ENCODE measurements at places on chromosomes 1 and 21.

DNA sequence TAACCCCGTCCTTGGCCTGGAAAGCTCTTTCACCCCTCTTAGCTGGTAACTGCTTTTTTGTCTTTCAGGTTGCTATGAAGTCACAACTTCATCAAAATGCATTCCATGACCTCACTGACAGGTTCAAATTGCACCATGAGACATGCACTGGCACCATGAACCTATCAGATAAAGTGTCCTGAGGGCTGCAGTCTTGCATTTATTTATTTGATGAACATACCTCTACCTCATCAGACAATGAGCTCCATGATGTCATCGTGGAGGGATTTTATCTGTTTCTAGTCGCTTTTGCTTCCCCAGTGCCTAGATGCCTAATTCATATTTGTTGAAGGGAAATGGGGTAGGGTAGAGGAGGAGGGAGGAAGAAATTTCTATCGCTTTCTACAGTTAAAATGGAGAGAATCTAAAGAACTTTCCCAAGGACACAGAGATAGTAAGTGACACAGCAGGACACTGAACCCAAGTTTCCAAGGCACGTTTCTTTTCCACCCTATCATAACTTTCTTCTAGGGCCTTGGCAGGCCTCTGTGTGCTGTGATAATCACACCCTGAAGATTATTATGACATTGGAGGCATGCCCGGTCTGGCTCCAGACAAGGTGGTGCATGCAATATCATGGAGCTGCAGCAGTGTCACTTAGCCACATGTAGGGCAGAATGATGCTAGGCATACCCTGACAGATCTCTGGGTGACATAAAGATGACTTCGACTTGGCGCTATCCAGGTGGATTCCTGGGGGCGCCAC is 69.5 kb downstream of the CD58 start:
- DNase-seq = no peak

DNA sequence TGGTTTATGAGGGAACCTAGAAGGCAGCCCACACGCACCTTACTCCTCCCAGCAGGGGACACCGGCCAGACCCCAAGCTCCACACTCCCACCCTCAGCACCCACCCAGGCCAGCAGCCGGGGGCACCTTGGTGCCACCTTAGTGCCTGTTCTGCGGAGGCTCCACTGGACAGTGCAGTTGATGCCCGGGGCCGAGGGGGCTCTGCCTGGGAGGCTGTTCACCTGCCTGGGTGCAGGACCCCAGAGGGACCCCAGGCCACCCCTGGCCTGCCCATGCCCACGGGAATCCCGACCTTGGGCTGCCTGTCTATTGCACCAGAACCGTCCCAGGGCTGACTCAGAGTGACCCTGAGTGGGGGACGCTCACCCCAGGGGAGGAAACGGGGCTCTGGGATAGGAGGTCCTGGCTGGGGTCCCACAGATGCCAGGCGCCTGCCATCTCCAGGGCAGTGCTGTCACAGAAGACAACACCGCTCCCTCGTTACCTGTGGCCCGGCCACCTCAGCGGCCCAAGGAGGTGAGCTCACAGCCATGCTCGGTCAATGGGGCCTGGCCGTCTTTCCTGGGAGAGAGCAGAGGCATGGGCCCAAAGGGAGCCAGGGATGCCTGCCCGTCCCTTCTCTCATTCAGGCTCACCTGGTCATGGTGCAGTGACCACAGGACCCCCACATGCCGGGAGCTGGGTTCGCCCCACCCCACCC is 696 bp downstream of the SCNN1D start:
- no peak for DNase-seq

- DNase-seq = no peak
These were observed 1587.3 kb downstream of the NCAM2 start for GRCh38 chr21:22585558-22585957.

DNA sequence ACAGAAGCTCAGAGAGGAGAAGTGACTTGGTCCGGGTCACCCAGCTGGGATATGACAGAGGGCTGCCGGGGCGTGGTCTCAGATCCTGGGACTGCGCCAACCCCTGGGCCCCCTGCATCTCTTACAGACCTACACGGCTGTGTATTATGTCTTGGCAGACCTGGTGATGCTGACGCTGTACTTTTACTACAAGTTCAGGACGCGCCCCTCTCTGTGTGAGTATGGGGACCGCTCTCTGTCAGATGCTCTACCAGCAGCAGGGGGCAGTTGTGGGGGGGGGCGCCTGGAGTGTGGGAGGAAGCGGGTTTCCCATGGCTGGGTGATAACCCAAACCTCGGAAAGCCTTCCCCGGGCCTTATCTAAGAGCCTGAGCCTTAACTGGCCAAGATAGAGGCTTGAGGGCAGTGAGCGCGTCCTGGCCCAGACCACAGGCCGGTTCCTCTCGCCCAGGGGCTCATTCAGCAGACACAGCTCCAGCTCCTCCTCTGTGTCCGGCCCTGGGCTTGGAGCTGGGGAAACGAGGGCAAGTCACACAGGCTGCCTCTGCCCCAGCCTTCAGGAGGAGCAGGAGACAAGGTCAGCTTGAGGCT is 13.3 kb downstream of the SLC66A1 start:
- DNase-seq = no peak

DNA sequence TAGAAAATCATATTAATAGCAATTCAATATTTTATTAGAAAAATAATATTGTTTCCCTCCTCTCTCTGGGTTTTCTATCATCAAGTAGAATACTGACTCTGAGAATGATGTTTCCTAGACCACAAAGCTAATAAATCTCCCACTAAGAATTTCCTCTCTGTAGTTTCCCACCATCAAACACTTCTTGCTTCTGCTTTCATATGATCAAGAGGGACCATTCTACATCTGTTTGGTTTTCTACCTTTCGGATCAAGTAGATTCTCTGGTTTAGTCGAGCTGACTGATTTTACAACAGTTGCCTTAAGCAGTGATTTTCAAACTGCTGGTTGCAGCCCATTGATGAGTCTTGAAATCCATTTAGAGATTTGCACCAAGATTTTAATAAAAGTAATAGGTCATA is 240.2 kb upstream of the PTBP2 start:
- DNase-seq = no peak

DNA sequence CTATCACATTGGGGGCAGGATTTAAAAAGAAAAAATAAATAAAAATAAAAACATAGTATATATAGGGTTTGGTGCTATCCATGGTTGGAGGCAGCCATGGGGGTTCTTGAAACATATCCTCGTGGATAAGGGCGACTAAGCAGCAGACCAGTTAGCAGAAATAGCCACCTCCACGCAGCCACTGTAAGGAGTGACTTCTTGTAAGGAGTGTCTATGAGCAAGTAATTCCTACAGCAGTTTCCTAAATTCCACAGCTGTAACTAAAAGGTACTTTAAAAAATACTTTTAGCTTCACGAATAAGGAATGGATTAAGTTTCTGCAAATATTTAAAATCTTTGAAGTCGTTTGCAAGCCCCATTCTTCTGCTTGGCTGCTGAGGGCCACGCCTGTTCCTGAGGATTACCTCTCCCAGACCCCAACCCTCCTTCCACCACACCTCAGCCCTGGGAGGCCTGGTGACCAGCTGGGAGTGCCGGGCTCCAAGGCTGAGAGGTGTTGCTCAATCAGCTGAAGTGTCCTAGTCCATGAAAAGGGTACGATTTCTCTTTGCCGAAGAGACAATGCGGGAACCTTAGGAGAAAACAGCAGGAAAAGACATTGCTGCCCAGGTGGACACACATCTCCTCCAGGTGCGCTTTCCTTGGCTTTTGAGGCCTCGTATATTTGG is 115.3 kb downstream of the ADSS2 start:
- no peak for DNase-seq

GRCh38 chr1:47223921-47224675 is 7.9 kb downstream of the TAL1 start:
- DNase-seq = no peak

GRCh38 chr1:66492424-66492823 is 41.5 kb upstream of the SGIP1 start:
- DNase-seq = no peak

DNA sequence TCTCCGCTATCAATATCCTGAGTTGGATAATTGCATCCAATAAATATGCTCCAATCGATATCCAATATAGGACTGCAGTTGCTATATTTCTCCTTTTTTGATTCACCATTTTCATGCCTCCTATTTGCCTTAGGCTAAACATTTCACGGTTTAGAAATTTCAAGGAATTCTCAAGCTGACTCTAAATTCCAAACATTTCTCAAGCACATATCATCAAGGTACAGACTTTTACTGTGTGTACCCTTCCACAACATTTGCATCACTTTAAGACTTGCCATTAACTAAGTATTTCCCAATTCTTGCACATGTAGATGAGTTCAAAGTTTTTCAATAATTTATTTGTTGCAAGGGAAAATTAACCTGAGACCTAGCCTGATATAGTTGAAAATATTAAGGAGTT is 795.2 kb upstream of the TMPRSS15 start:
- no peak for DNase-seq

GRCh38 chr1:114648503-114648902 is 21.3 kb downstream of the DENND2C start:
- DNase-seq = no peak

GRCh38 chr1:226593541-226593940 is 45.0 kb downstream of the STUM start:
- no peak for DNase-seq

- DNase-seq = peak; percentile 70
These were observed 68.5 kb downstream of the GIPC2 start for GRCh38 chr1:78114034-78114956.

GRCh38 chr1:34906756-34907155 is 22.7 kb downstream of the DLGAP3 start:
- DNase-seq = no peak

DNA sequence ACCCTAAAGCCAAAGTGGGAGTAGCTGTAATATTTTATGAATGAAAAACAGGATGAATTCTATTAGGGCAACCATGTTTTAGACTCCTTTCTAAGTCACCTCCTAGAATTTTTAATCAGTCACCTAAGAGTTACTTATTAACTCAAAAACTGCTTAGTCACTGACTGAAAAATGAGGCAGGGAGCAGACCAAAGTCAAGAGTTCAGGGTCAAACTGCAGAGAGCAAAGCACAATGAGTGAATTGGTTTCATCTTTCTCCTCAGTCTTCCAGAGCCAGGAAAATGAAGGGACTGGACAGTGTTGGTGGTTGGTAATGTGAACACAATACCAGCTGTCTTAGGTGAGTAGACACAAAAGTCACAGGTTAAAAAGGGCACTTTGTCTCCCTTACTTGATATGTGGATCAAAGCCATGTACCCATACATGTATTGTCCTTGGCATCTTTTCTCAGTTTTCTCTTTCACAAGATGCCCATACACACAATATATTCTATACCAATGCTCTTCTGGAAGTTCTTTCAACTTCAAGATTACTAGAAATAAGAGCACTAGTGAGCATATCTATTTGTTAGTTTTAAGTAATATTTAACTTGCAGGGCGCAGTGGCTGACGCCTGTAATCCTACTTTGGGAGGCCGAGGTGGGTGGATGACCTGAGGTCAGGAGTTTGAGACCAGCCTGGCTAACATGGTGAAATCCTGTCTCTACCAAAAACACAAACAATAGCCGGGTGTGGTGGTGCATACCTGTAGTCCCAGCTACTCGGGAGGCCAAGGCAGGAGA is 42.2 kb downstream of the ATP1B1 start:
- no peak for DNase-seq

- no peak for DNase-seq
These were observed 16.4 kb downstream of the ALDH4A1 start for GRCh38 chr1:18886003-18886335.

GRCh38 chr21:46509741-46510502 is 51.2 kb downstream of the DIP2A start:
- no peak for DNase-seq

GRCh38 chr21:25323356-25323949 is 283.8 kb downstream of the MRPL39 start:
- DNase-seq = no peak

GRCh38 chr1:25033828-25034705 is 104.0 kb upstream of the RUNX3 start:
- peak; percentile 57 for DNase-seq

GRCh38 chr1:35901235-35901634 is 18.2 kb downstream of the AGO1 start:
- no peak for DNase-seq

GRCh38 chr1:222784916-222785315 is 29.9 kb upstream of the DISP1 start:
- DNase-seq = peak; percentile 16

DNA sequence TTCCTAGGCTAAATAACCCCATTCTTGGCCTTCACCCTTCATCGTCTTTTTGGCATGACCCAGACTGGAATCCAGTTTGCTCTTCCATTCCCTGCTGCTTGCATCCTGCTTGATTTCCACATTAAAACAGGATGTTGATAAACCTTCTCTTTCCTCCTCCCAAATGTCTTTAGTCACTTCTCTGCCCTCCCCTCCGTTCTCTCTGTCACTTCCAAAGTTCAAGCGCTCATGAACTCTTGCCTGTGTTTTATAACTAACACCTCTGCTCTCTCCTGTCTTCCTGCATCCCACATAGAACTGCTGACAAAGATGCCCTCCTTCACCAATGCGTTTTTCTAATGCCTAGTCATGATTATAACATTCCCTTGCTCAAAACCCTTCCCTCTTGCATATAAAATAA is 65.6 kb upstream of the SLC44A3 start:
- DNase-seq = no peak

GRCh38 chr1:6321205-6321604 is 60.3 kb upstream of the GPR153 start:
- no peak for DNase-seq

DNA sequence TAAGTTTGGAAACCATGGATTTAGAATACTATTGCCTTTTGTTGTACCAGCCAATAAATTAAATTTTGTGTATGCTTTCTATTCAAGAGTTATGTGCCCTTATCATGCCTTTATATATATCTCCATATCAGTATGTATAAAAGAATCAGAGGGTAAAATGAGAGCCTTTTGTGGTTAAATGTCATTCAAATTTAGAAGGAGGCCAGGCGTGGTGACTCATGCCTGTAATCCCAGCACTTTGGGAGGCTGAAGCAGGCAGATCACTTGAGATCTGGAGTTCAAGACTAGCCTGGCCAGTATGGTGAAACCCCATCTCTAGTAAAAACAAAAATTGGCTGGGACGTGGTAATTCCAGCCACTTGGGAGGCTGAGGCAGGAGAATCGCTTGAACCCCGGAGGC is 88.9 kb downstream of the XPR1 start:
- DNase-seq = no peak

DNA sequence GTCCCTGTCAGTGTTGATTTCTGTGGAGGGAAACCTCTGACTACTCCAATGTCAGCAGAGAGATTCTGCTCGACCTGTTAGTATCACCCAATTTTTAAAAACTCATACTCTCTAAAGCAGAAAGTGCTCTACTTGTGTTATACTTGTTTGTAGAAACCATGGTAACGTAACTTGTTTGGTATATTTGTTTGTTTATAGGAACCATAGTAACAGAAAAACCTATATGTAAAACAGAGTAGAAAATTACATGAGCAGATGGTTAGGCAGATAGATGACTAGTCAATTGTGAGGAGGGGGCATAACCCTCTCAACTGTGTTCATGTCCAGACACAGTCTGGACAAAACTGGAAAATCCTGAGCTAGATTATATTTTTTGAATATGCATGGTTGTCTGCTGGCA is 6.7 kb downstream of the TRIM45 start:
- no peak for DNase-seq
